ENCODE measurements at places on chromosomes 16 and 17.

- DNase-seq: no peak
These were observed 3.0 kb upstream of the ZDHHC7 start for GRCh38 chr16:85014311-85014710.

GRCh38 chr16:88064889-88065746 lies 113.9 kb downstream of the BANP start:
- DNase-seq: no peak

DNA sequence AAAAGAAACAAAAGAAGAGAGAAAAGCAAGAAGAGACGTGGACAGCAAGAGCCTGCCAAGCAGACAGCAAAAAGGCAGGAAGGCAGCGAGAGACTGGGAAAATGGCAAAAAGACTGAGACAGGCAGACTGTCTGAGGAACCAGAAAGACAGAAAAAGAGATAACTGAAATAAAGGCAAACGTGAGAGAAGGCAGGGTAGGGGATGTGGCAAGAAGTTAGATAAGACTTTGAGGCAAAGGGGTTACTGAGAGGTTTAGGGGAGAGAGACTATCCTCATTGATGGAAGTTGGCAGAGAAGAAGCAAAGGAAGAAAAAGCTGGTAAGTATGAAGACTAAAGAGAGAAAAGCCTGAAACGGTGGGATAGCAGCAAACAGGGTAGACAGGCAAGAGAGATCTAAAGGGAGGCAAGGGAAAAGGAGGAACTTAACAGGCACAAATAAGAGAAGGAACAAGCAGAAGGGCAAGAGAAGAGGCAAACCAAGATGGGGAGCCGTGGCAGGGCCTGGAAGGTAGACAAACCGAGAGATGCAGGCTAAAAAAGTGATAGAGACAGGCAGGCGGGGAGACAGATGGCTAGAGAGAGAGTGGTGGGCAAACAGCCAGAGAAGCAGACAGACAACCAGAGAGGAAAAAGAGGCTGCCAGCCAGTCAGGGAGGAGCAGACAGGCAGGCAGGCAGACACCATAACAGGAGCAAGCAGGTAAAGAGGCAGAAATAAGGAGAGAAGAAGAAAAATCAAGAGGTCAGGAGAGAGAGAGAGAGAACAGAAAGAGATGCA lies 7.1 kb upstream of the CHD3 start:
- DNase-seq: no peak

DNA sequence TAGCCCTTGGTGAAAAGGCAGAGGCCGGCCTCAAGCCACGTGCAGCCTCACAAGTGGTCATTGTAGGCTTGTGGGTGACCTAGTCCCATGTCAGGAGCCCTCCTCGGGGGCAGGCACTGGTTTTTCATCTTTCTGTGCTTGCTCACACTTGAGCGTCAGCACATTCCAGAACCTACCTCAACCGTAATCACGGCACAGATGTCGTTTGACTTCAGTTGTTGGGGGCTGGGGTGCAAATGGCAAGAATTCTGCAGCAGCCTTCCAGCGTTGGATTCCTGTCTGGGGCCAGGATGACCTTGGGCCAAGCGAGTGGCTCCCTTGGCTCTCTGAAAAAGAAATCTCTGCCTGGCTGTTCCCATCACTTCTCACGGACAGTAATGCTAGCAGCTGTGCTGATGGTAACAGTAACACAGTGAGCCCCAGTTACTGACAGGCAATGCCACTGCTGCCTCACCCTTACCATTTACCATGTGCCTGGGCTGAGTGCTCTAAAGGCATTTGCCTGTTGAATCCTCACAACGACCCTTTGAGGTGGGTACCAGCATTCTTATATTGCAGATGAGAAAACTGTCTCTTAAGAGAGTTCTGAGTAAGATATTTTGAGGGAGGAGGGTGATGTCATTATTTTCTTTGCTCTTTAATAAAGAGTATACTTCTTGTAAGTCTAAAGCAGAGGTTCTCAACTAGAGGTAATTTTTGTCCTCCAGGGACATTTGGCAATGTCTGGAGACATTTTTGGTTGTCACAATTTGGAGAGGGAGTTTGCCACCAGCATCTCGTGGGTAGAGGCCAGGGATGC lies 46.5 kb downstream of the KSR1 start:
- DNase-seq: no peak

- no peak for DNase-seq
These were observed 19.6 kb upstream of the ATP2A3 start for GRCh38 chr17:3983606-3984484.

DNA sequence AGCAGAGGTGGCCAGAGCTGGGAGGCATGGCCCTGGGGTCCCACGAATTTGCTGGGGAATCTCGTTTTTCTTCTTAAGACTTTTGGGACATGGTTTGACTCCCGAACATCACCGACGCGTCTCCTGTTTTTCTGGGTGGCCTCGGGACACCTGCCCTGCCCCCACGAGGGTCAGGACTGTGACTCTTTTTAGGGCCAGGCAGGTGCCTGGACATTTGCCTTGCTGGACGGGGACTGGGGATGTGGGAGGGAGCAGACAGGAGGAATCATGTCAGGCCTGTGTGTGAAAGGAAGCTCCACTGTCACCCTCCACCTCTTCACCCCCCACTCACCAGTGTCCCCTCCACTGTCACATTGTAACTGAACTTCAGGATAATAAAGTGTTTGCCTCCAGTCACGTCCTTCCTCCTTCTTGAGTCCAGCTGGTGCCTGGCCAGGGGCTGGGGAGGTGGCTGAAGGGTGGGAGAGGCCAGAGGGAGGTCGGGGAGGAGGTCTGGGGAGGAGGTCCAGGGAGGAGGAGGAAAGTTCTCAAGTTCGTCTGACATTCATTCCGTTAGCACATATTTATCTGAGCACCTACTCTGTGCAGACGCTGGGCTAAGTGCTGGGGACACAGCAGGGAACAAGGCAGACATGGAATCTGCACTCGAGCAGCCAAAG lies 2.3 kb downstream of the CSF3 start:
- no peak for DNase-seq

DNA sequence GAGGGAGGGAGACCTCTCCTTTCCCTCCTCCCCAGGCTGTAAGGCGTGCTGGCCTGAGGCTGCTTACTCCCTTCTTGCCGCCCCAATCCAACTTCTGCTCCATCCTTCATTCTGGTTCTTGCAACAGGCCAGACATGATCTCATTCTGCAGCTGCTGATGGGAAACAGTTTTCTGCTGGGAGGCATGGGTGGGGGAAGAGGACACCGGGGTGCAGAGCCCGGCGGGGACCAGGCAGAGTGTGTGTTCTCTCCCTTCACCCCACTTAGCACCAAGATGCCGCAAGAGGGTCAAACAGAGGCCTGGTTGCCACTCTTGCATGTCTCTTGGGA lies 1.4 kb downstream of the SARM1 start:
- no peak for DNase-seq

DNA sequence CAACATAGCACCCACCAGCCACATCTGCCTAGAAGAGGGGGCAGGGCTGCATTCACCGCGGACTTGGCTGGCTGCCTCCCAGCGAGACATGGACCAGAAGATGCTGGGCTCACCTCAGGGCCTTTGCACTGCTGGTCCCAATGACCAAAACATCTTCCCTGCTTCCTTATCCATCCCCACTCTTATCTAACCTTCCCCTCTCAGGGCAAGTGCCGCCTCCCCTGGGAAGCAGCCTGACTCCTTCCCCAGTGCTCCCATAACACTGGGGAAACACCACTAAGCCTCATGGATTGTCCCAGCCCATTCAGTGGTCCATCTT lies 5.7 kb downstream of the TMC6 start:
- no peak for DNase-seq

DNA sequence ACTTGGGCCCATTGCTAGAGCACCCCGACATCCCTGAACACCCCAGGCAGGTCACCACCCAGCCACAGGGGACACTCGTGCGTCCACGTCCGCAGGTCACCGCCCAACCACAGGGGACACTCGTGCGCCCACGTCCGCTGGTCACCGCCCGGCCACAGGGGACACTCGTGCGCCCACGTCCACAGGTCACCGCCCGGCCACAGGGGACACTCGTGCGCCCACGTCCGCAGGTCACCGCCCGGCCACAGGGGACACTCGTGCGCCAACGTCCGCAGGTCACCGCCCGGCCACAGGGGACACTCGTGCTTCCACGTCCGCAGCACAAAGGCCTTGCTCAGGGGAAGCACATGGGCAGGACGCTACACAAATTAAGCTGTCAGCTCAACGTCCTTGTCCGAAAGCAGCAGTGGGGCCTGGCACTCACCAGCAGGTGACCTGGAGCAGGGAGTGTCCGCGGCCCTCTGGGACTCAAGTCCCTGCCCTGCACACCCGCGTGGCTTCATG lies 17.7 kb downstream of the GALNS start:
- no peak for DNase-seq

GRCh38 chr16:3478242-3478925 lies 16.9 kb downstream of the C16orf90 start:
- no peak for DNase-seq

DNA sequence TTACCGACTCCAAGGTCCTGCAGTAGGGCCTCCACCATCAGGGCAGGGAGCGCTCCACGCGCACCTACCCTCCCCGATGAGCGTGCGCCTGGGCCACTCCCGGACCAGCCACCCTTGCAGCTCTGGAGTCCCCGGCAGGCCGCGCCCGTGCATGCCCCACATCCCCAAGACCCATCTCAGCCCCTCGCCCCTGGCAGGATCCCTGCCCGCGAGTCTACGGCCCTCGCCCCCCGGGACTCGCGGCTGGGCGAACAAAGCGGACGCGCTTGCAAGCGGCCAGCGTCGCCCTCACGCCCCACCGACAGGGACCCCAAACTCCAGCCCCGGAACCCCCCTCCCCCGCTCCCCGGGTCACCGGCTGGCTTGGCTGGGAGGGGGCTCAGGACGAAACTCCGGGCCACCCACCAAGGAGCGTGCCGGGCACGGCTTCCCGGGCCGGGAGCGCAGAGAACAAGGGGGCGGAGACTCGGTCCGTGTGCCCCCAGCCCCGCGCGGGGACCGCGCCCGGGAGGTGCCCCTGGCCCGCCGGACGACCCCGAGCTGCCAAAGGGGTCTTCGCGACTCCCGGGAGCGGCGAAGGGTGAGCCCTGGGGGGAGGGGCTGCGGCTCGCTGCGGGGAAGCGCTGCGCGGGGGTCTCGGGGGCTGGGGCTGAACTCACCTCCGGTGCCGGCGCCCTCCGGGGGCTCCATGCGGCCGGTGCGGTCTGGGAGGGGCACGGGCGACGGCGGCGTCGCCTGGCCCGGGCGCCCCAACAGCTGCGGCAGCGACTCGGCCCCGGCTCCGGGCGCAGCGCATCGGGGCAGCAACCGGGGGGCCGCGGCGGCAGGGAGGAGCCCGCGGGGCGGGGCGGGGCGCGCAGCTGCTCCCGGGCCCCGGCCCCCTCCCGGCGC lies at the start of gene DBNDD1:
Gene DBNDD1, minus strand, starts transcription at position 805 of the 891 bp plus-strand sequence. Its CDS starts 115 bp downstream, at position 690.
- no peak for DNase-seq

DNA sequence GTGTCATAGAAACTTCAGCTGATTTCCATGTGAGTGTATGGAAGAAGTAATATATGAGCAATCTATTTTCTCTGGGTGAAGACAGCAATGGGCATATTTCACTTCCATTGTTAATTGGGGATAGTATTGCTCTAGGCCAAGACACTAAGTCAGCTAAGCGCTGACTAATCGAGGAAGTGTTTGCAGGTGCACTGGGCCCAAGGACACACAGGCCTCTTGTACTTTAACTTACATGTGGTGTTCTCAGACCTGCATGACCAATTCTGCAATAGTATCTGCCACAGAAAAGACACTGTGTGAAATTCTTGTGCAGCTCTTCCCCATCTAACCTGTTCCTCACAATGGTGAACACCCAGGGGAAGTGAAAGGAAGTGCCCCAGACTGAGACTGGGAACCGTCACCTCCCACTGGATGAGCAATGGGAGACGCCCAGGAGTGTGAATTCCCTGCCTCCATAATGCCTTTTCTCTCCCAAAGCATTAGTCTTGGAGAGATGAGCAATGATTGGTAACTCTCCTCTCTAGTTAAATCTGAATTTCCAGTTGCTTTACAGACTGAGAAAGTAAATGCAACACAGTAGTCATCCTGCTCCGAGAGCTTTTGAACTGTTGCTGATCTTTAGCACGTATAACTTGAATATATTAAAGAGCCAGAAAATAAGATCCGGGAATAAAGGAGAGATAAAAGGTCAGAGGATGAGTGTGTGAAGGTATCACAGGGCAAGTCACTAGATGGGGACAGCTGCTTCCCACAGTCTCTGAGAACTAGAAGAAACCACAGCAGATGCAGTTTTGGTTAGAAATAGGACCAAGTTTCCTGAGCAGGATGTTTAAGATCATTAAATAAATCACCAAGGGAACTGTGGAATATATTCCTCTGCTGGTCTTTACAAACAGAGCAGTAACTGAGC lies 82.6 kb downstream of the CDK5R1 start:
- no peak for DNase-seq

DNA sequence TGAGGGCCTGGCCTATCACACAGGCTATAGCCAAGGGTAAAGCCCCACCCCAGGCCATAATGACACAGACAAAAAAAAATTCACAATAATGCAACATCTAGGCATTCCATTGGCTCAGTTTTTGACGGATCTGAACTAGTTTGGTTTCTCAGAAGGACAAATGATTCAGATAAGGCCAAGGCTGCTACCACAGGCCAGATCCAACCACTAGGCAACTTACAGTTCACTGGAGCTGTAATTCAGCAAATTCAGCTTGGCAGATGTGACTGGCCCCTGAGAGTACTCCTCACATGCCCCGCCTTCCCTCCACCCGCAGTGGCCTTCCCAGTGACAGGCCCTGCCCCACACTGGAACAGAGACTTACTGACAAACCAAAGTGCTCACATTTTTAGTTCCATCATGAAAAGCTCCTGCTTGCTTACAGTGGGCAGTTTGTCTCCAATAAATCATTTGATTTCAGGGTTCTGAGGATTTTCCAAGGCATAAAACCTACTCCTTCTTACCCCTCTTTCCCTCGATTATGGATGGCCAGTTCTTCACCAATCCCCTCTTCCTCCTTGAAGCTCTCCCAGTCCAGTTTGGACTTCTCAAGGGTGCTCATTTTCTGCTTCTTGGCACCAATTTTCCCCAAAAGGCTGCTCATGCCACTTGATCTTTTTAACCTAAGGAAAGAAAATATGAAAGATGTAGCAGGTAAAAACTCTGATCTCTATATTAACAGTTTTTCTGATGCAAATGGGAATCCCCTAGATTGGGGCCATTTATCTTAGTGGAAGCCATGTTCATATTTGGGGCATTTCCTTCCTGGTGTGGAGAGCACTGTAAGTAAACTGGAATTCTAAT lies 53.3 kb upstream of the BCAR1 start:
- no peak for DNase-seq

DNA sequence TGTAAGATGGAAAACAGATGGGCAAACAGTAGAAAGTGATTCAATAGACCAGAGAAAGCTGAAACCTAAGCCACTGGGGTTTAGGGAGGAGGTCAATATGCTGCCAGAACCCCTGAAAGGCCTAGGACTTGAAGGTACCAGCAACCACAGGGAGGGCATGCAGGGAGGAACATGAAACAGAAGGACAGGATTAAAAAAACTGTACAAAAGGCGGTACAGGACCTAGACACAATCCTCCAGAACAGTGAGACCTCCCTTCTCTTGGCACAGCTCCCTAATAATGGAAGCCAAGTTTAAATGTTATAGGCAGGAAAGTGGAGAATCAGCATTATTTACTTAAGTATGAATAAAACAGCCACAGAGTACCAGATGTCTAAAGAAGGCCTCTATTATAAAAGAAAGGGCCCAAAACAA lies 105.5 kb downstream of the SPAG9 start:
- DNase-seq: no peak

Measured in T-helper 9 cell (primary cell).